IMR-90 (cell line): ENCODE measurements at places on chromosomes 5 and 9. TPM values are rescaled to one million over a fixed set of nuclear protein-coding genes. Genes with fewer than 3 reads are reported as not detected.
A peak's percentile ranks its signal among the peaks of the same experiment; 100 is the strongest.

The CCNO gene
- total RNA-seq: not detected in 2 replicates

The PHF24 gene
- not detected in 2 replicates for total RNA-seq

The TSLP gene
- total RNA-seq: 0.28 and 0.54 TPM in 2 replicates

The PKD2L2 gene
- total RNA-seq: not detected in 2 replicates

The PITX1 gene
- total RNA-seq: 10.3 and 10.4 TPM in 2 replicates

The MSX2 gene
- 1.9 and 2.2 TPM in 2 replicates for total RNA-seq

The F2RL1 gene
- total RNA-seq: 9.4 and 12.4 TPM in 2 replicates

The SPINK7 gene
- not detected in 2 replicates for total RNA-seq

The LECT2 gene
- total RNA-seq: not detected in 2 replicates

The AGXT2 gene
- total RNA-seq: not detected in 2 replicates

The TERT gene
- not detected in 2 replicates for total RNA-seq

The IFNA13 gene
- not detected in 2 replicates for total RNA-seq

The SEMA6A gene
- total RNA-seq: 0.28 and 0.36 TPM in 2 replicates

- H3K4me1 ChIP-seq: no peaks in the 10 kb centered on the region
- no peaks in the 10 kb centered on the region for H3K36me3 ChIP-seq
- H3K27me3 ChIP-seq: no peaks in the 10 kb centered on the region
- no peak for DNase-seq
- H3K4me3 ChIP-seq: no peak overlapping the region
- H3K27ac ChIP-seq: no peak overlapping the region
These were observed 109.8 kb downstream of the KIAA0825 start for GRCh38 chr5:94508461-94509148.

- no peaks in the 10 kb centered on the region for H3K27me3 ChIP-seq
- DNase-seq: no peak
- H3K4me1 ChIP-seq: no peaks in the 10 kb centered on the region
- no peak overlapping the region for H3K27ac ChIP-seq
- H3K4me3 ChIP-seq: no peak overlapping the region
- no peaks in the 10 kb centered on the region for H3K36me3 ChIP-seq
These were observed 259.3 kb upstream of the SLC30A5 start for GRCh38 chr5:68834491-68834981.

DNA sequence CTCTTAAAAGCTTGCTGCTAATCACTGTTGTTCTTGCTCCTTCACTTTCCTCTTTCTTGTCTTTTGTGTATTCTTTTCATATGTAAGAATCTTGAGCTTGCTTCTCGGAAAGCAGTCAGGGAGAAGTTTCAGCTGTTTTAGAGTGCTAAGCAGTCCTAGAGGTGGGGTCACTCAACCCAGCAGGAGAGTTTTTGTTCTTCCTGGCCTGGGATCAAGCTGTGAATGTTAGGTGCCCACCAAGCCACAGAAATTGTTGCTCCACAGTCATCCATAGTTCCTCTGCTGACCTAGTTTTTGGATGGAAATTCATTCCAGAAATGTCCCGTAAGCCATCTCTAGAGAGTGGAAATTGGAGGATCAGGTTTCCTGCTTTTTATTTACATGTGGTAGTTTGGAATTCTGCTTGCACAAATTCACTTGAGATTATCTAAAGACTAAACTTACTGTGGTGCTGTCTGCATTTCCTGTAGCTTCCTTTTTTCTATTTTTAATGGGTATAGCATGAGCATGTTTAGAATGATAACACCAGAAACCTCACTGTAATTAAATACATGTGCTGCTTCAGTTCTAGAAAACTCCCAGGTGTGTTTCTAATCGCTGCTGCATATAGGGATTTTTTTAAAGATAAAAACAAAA is 108.7 kb downstream of the MAST4 start:
- H3K36me3 ChIP-seq: no peaks in the 10 kb centered on the region
- no peaks in the 10 kb centered on the region for H3K4me1 ChIP-seq

DNA sequence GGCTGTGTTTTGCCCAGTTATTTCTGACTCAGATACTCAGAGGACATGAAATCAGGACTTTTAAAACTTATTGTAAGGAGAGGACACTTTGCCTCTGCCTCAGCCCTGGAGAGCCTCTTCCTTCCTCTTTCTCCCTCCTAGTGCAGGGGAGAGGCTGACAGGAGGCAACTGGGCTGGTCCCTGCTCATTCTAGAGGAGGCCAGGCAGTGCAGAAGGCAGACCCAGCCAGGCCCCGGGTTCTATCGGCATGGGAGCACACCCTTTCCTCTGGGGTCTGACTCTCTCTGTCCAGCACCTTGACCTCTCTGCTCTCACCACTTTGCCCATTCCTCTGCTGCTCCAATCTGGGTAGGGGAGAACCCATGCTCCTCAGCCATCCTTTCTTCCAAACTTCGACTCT is 16.0 kb upstream of the SMIM32 start:
- H3K4me1 ChIP-seq: no peaks in the 10 kb centered on the region
- no peak overlapping the region for H3K27ac ChIP-seq
- peaks cover 33% of the 10 kb centered on the region for H3K27me3 ChIP-seq
- DNase-seq: no peak
- no peak overlapping the region for H3K4me3 ChIP-seq
- H3K36me3 ChIP-seq: no peaks in the 10 kb centered on the region

GRCh38 chr5:10653043-10653442 is 89.2 kb downstream of the ANKRD33B start:
- no peaks in the 10 kb centered on the region for H3K27me3 ChIP-seq
- no peak overlapping the region for H3K27ac ChIP-seq
- no peak overlapping the region for H3K4me3 ChIP-seq
- H3K4me1 ChIP-seq: peaks cover 2% of the 10 kb centered on the region; the same call in 1 of the 2 replicates
- peaks cover 55% of the 10 kb centered on the region; the same call in 1 of the 2 replicates for H3K36me3 ChIP-seq

GRCh38 chr9:107878462-107878861 is 388.9 kb upstream of the KLF4 start:
- no peak overlapping the region for H3K4me3 ChIP-seq
- no peak overlapping the region for H3K27ac ChIP-seq
- no peaks in the 10 kb centered on the region for H3K36me3 ChIP-seq
- no peaks in the 10 kb centered on the region; the same call in 1 of the 2 replicates for H3K27me3 ChIP-seq

- no peak for DNase-seq
- H3K4me1 ChIP-seq: no peaks in the 10 kb centered on the region
- peaks cover 10% of the 10 kb centered on the region for H3K27me3 ChIP-seq
- no peaks in the 10 kb centered on the region for H3K36me3 ChIP-seq
These were observed 45.8 kb downstream of the EPB41L4B start for GRCh38 chr9:109274884-109275730.

DNA sequence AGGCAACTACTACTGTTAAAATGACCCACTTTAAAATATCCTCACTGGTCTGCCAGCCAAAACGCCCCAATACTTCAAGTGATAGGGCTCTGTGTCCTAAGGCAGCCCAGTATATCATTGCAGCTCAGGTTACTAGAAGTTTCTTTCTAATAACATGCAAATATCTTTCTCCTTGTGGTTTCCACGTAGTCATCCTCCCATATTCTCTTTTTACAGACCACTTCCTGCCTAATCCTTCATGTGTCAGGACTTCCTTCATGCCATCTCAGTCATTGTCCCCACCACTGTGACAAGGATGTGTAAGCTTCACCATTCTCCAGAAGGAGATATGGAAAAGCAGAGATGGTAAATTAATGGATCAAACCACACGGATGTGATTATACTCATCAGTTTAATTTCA is 813.7 kb downstream of the MAT2B start:
- H3K27ac ChIP-seq: no peak overlapping the region
- peaks cover 1% of the 10 kb centered on the region; the same call in 1 of the 2 replicates for H3K4me1 ChIP-seq
- H3K4me3 ChIP-seq: no peak overlapping the region
- no peaks in the 10 kb centered on the region for H3K36me3 ChIP-seq
- no peaks in the 10 kb centered on the region for H3K27me3 ChIP-seq
- DNase-seq: no peak

GRCh38 chr5:130333089-130333488 is 428.8 kb downstream of the CHSY3 start:
- H3K4me3 ChIP-seq: no peak overlapping the region
- H3K4me1 ChIP-seq: no peaks in the 10 kb centered on the region
- H3K36me3 ChIP-seq: no peaks in the 10 kb centered on the region
- no peak overlapping the region for H3K27ac ChIP-seq
- peak; percentile 3 for DNase-seq
- H3K27me3 ChIP-seq: no peaks in the 10 kb centered on the region

- no peak for DNase-seq
- no peaks in the 10 kb centered on the region for H3K27me3 ChIP-seq
- H3K27ac ChIP-seq: no peak overlapping the region
- H3K4me3 ChIP-seq: no peak overlapping the region
- H3K4me1 ChIP-seq: no peaks in the 10 kb centered on the region
- H3K36me3 ChIP-seq: peaks cover 6% of the 10 kb centered on the region
These were observed 39.9 kb downstream of the CEP72 start for GRCh38 chr5:652023-652515.

DNA sequence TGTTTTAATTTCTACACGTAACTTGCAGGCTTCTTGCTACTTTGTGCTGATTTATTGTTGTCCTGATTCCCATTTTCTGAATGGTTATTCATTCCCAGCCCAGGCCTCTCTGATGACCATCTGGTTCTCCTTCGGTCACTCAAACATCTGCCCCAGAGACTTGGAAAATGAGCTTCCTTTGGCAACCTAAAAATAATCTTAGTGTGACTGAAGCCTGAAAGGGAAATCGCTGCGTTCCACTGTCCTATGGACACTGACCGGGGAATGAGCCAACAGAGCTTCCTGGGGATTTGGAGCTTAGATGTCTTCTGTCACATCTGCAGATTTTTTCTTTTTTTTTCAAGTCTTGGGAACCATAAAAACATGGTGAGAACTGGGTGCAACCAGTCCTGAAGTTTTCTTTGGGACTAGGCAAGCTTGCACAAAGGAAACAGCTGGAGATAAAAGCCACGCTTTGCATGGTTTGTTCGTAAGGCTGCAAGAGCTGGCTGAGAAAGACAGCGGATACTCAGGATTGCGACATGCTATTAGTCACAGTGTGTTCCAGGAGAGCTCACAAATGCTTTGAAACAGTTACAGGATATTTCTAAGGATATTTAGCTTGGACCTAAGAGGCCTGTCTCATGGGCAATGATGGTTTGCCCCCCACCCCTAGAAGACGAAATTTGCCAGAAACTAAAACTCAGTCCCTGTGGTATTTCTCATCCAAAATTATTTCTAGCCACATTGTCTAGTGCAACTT is 146.2 kb downstream of the GOLPH3 start:
- no peaks in the 10 kb centered on the region for H3K36me3 ChIP-seq
- peak overlapping the region; percentile 45; the same call in 1 of the 2 replicates for H3K27ac ChIP-seq
- peaks cover 8% of the 10 kb centered on the region for H3K27me3 ChIP-seq
- H3K4me1 ChIP-seq: peaks cover 2% of the 10 kb centered on the region

GRCh38 chr9:137268538-137269201 is 8.9 kb upstream of the TOR4A start:
- peak overlapping the region; percentile 36; the same call in 1 of the 2 replicates for H3K27ac ChIP-seq
- peaks cover 63% of the 10 kb centered on the region for H3K36me3 ChIP-seq
- DNase-seq: no peak
- no peak overlapping the region for H3K4me3 ChIP-seq
- H3K4me1 ChIP-seq: peaks cover 12% of the 10 kb centered on the region

DNA sequence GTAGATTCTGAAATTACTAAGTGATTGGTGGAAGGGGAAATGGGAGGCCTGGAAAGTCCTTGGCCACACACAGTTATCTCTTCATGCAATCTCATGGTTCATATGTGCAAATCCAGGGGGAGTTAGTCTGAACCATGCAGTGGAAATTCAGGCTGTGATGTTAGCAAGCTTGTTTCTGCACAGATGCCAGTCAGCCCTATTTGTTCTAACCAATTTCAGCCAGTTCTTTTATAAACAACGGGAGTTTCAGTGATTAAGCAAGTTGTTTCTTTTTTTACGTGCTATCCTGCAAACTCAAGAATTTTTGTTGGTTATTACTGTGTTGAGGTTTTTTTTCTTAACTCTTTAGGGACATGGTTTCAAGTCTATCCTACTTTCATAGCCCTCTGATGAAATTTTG is 298.0 kb downstream of the FER start:
- H3K4me1 ChIP-seq: peaks cover 9% of the 10 kb centered on the region
- H3K4me3 ChIP-seq: no peak overlapping the region
- DNase-seq: peak; percentile 54

DNA sequence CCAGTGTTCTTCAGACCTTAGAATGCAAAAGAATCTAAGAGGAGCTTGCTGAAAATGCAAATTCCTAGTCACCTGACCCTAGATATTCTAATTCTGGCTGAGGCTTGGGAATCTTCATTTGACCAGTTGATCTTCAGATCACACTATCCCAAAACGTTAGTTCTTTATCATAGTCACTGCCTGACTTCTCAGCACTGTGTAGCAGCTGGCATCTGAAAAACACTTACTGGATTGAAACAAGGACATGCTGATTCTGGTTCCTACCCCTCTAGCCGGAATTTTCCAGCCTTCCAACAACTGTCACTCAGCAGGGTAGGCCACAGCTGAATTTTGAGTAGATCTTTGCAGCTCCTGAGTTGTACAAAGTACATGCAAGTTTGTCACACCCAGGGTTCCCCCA is 72.2 kb downstream of the EBF1 start:
- DNase-seq: no peak
- no peaks in the 10 kb centered on the region for H3K36me3 ChIP-seq
- no peaks in the 10 kb centered on the region; the same call in 1 of the 2 replicates for H3K4me1 ChIP-seq
- H3K27ac ChIP-seq: no peak overlapping the region

GRCh38 chr5:6319116-6319515 is 59.2 kb downstream of the MED10 start:
- no peaks in the 10 kb centered on the region for H3K4me1 ChIP-seq
- H3K27ac ChIP-seq: no peak overlapping the region
- no peaks in the 10 kb centered on the region for H3K27me3 ChIP-seq
- H3K4me3 ChIP-seq: no peak overlapping the region
- no peak for DNase-seq
- no peaks in the 10 kb centered on the region for H3K36me3 ChIP-seq

DNA sequence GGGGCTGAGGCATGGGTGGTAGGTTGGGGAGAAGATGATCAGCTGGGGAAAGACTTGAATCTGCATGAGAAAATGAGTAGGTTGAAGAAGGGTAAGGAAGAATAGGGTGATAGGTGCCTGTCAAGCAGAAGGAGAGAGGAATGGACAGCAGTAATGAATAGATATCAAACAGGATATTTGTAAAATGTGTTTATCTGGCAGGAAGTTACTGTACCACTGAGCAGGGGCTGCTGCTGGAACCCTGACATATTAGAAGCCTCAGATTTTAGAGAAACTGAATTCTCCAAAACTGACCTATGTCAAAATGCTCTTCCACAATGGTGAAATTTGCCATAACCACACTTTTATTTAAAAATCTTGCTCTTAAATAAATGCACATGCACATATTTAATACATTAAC is 41.0 kb downstream of the CCDC192 start:
- H3K27ac ChIP-seq: no peak overlapping the region
- no peaks in the 10 kb centered on the region for H3K4me1 ChIP-seq
- H3K36me3 ChIP-seq: no peaks in the 10 kb centered on the region
- no peak overlapping the region for H3K4me3 ChIP-seq
- no peak for DNase-seq

GRCh38 chr9:93620881-93621820 is 44.8 kb downstream of the PHF2 start:
- no peaks in the 10 kb centered on the region for H3K4me1 ChIP-seq
- no peak overlapping the region for H3K4me3 ChIP-seq
- no peak overlapping the region for H3K27ac ChIP-seq
- DNase-seq: no peak
- H3K36me3 ChIP-seq: no peaks in the 10 kb centered on the region
